ENCODE measurements at places on chromosomes 7 and 10. TPM values are rescaled to one million over a fixed set of nuclear protein-coding genes. Genes with fewer than 3 reads are reported as not detected.

CYP2C19 gene
- total RNA-seq: not detected

GALNT17 gene
- not detected for total RNA-seq

MOGAT3 gene
- total RNA-seq: not detected

AKR1C8 gene
- total RNA-seq: not detected

FXYD4 gene
- total RNA-seq: not detected

GRCh38 chr7:140144821-140145220 lies 32.0 kb downstream of the KDM7A start:
- H3K36me3 ChIP-seq: peaks cover 13% of the 10 kb centered on the region
- no peak overlapping the region for H3K4me3 ChIP-seq
- no peaks in the 10 kb centered on the region for H3K27me3 ChIP-seq

DNA sequence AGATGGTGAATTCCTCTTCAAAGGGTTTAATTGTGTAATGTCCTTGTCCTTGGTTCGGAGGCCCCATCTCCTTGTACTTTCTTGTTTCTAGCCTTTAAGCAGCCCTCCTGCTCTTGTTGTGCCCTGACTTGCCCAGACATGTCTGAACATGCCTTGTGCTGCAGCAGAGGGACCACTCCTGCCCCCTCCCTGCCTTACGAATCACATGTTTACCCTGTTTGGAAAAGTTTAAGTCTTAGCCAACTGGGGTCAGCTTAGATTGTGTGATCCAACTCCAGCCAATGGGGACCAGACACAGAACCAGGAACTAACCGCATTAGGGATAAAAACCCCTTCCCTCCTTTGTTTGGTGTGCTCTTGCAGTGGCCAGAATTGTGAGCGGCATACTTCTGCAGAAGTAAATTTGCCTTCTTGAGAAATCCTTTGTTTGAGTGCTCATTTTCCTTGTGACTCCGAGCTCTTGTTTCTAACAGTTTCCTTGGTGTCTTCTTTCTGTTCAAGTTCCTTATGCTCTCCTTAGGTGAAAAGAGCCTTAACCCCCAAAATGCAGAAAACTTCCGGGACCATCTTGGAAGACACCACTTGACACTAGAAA lies 29.4 kb downstream of the CLRN3 start:
- H3K27ac ChIP-seq: no peak overlapping the region
- no peak for DNase-seq
- no peaks in the 10 kb centered on the region for H3K4me1 ChIP-seq
- H3K36me3 ChIP-seq: peaks cover 5% of the 10 kb centered on the region

DNA sequence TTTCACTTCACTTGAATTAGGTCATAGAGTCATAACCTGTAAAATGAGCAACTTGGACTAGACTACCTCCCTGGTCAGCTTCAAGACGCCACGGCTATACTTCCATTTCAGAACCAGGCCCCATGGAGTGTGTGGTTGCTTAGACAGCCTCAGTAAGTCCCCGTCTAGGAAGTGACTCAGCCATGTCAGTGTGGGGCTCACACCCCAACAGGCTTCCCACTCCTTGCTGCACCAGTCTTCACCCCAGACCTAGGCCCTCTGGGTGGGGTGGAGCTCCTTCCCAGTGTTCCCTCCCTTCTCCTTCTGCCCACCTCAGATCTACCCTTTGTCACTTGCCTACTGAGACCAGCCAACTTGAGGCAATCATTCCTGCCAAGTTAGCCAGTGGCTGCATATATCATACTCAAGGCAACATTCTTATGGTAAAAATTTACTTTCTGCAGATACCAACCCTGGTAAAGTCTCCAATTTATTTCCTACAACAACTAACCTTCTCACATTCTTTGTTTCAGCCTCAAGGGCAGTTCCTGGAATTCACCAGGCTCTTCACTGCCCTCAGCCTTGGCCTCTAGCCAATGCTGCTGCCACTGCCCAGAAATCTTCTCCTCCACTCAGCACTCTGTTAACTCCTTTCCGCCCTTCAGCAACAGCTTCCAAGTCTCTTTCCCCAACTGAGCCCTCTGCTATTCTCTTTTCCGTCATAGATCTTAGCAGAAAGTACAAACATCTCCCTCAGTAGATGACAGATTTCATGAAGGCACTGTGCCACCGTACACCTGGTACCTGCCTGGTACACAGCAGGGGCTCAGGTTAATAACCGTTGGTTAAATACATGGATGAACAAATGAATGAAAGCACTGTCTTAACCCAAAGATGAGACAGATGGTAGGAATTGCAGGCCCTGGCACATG lies 31.3 kb upstream of the ZNRF2 start:
- no peak for DNase-seq
- H3K36me3 ChIP-seq: no peaks in the 10 kb centered on the region
- H3K4me3 ChIP-seq: no peak overlapping the region
- peaks cover 25% of the 10 kb centered on the region for H3K27me3 ChIP-seq

- peaks cover 9% of the 10 kb centered on the region for H3K36me3 ChIP-seq
- no peaks in the 10 kb centered on the region for H3K27me3 ChIP-seq
- H3K4me3 ChIP-seq: peak overlapping the region; percentile 100
- peak overlapping the region; percentile 100 for H3K27ac ChIP-seq
Measured at GRCh38 chr7:92133133-92133736, 1.0 kb downstream of the CYP51A1 start.

DNA sequence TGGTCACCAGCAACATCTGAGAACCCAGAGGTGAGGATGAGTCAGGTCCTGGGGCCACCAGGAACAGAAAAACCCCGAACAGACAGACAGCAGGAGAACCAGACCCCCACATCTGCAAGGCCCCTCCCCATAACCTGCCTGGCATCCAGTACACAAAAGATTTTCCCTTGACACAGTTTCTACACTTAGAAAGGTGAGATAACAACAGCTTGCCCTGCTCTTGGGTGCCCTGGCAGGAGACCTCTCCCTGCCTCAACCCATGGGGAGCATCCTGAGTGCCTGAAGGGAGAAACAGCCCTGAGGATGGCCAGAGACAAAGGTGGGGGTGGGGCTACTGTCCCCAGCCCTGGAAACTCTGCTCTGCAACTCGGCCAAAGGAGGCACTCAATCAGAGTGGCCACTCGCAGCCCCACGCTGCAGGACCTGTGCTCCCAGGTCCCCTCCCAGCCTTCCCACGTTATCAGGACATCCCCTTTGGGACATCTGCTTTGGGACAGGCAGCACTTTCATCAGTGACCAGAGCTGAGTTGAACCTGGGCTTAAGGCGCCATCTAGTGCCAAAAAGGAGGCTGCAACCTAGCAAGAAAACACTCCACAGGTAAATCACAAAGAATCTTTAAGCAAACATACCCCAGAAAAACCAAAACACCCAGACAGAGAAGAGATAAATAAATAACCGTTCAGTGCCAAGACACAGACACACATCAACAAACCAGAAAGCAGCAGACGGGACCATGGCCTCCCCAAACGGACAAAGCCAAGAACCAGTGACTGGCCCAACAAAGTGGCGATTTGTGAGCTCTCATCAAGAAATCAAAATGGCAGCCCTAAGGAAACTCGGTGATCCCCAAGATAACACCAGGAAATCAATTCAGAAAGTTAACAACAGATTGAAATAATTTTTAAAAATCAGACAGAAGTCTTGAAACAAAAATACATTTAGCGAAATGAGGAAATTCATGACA lies 233.7 kb downstream of the PTPRN2 start:
- no peak overlapping the region for H3K27ac ChIP-seq
- H3K27me3 ChIP-seq: peaks cover 3% of the 10 kb centered on the region
- H3K4me1 ChIP-seq: no peaks in the 10 kb centered on the region
- H3K36me3 ChIP-seq: no peaks in the 10 kb centered on the region
- no peak overlapping the region for H3K4me3 ChIP-seq

DNA sequence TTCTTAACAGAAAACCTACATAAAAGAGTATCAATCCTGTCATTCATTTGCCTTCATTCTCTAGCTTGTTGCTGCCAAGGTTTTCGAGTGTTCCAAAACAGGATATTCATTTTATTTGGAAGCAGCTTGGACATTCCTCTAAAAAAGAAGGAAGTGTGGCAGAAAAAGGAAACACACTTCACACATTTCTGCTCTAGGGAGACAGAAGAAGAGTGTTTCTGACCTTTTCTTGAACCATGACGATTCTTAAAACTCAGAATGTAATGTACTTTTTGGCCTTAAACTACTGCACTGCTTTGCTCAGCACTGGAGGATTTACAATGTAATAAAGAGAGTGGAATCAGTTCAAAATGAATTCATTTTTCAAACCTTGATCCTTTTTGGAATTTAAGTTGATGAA lies 81.3 kb downstream of the SEMA3A start:
- peak overlapping the region; percentile 12 for H3K27ac ChIP-seq
- DNase-seq: no peak
- H3K36me3 ChIP-seq: peaks cover 14% of the 10 kb centered on the region

- H3K27ac ChIP-seq: peak overlapping the region; percentile 46
- no peak overlapping the region for H3K4me3 ChIP-seq
- peaks cover 81% of the 10 kb centered on the region for H3K4me1 ChIP-seq
- peaks cover 58% of the 10 kb centered on the region for H3K36me3 ChIP-seq
Measured at GRCh38 chr7:137927386-137927785, 74.5 kb downstream of the CREB3L2 start.

GRCh38 chr7:101882005-101882421 lies 64.6 kb downstream of the CUX1 start:
- peaks cover 6% of the 10 kb centered on the region for H3K27me3 ChIP-seq
- H3K4me3 ChIP-seq: peak overlapping the region; percentile 85
- peaks cover 53% of the 10 kb centered on the region for H3K4me1 ChIP-seq
- H3K36me3 ChIP-seq: no peaks in the 10 kb centered on the region
- peak; percentile 100 for DNase-seq

- H3K4me1 ChIP-seq: peaks cover 18% of the 10 kb centered on the region
- H3K4me3 ChIP-seq: no peak overlapping the region
- H3K27ac ChIP-seq: no peak overlapping the region
Measured at GRCh38 chr10:69963178-69963834, 89.3 kb upstream of the MACROH2A2 start.

- no peak for DNase-seq
- H3K27me3 ChIP-seq: peaks cover 28% of the 10 kb centered on the region
- no peak overlapping the region for H3K4me3 ChIP-seq
- H3K4me1 ChIP-seq: peaks cover 9% of the 10 kb centered on the region
Measured at GRCh38 chr10:29068302-29068701, 220.6 kb upstream of the LYZL1 start.

GRCh38 chr10:35573796-35574195 lies 31.3 kb upstream of the GJD4 start:
- H3K36me3 ChIP-seq: peaks cover 34% of the 10 kb centered on the region
- H3K27ac ChIP-seq: no peak overlapping the region
- no peak overlapping the region for H3K4me3 ChIP-seq
- H3K27me3 ChIP-seq: peaks cover 6% of the 10 kb centered on the region
- H3K4me1 ChIP-seq: peaks cover 32% of the 10 kb centered on the region

GRCh38 chr10:102649797-102650654 lies 5.7 kb downstream of the TRIM8 start:
- H3K36me3 ChIP-seq: peaks cover 35% of the 10 kb centered on the region
- H3K4me1 ChIP-seq: peaks cover 59% of the 10 kb centered on the region
- H3K27me3 ChIP-seq: peaks cover 5% of the 10 kb centered on the region
- peak overlapping the region; percentile 20 for H3K4me3 ChIP-seq

- no peaks in the 10 kb centered on the region for H3K27me3 ChIP-seq
- H3K27ac ChIP-seq: no peak overlapping the region
- no peak overlapping the region for H3K4me3 ChIP-seq
- H3K36me3 ChIP-seq: no peaks in the 10 kb centered on the region
- DNase-seq: no peak
Measured at GRCh38 chr7:115638853-115639252, 391.7 kb downstream of the TFEC start.

- no peaks in the 10 kb centered on the region for H3K4me1 ChIP-seq
- no peak overlapping the region for H3K27ac ChIP-seq
- H3K4me3 ChIP-seq: no peak overlapping the region
- no peaks in the 10 kb centered on the region for H3K36me3 ChIP-seq
- H3K27me3 ChIP-seq: peaks cover 2% of the 10 kb centered on the region
Measured at GRCh38 chr10:67306588-67307205, 380.9 kb downstream of the LRRTM3 start.

GRCh38 chr10:45249978-45250693 lies 65.3 kb downstream of the OR13A1 start:
- peak; percentile 79 for DNase-seq
- peak overlapping the region; percentile 79 for H3K4me3 ChIP-seq
- no peaks in the 10 kb centered on the region for H3K4me1 ChIP-seq

Data from HFFc6 (cell line).